ENCODE measurements at places on chromosomes 7 and 10.

DNA sequence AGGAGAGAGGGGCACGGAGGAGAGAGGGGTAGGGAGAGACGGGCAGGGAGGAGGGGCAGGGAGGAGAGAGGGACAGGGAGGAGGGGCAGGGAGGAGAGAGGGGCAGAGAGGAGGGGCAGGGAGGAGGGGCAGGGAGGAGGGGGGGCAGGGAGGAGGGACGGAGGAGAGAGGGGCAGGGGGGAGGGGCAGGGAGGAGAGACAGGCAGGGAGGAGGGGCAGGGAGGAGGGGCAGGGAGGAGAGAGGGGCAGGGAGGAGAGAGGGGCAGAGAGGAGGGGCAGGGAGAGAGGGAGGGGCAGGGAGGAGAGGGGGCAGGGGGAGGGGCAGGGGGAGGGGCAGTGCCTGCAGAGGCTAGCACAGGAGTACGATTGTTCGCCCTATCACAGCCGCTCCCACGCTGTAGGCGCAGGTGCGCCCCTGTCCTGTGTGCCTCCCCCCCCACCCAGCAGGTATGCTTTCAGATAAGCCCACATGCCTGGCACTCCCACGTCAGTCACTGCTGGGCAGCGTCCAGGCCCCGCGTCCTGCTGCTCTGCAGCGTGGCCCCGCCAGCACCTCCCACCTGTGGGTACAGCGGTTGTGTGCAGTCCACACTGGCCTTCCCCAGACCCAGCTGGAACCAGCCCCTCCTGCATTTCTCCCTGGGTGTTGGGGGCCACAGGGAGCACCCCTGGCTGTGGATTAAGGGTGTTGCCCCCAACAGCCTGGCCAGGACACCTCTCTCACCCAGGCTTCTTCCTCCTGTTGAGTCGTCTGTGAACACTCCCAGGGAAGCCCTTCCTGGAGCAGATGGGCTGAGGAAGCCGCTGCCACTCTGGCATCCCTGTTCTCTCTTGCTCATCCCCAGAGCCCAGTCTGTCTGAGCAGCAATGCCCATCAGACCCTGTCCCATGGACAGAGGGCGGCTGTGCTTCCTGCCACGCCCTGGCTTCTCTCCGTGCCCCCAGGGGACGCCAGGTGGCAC, 10.8 kb downstream of the NKX6-2 start:
- no peak for DNase-seq

- DNase-seq = no peak
Measured at GRCh38 chr10:92419740-92420545, 129.0 kb downstream of the MARCHF5 start.

GRCh38 chr10:71234970-71235685, 22.8 kb downstream of the UNC5B start:
- peak; percentile 43 for DNase-seq

DNA sequence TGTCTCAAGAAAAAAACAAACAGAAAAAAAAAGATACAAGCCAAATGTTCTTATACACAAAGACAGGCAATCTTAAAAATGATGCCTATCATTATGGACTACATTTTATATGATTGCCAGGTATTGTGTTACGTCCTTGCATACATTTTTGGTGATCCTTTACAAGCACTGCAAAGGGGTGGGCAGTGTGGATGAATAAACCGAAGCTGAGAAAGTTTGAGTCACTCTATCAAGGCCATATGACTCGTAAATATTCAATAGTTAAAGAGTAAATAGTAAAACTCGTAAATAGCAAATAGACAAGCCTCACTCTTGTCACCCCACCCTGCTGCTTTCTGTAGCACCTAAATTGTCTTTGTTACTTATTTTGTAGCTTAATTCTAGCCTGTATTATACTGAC, 326.2 kb downstream of the FRMD4A start:
- DNase-seq = no peak

- no peak for DNase-seq
Measured at GRCh38 chr7:87170828-87171227, 18.6 kb downstream of the DMTF1 start.

DNA sequence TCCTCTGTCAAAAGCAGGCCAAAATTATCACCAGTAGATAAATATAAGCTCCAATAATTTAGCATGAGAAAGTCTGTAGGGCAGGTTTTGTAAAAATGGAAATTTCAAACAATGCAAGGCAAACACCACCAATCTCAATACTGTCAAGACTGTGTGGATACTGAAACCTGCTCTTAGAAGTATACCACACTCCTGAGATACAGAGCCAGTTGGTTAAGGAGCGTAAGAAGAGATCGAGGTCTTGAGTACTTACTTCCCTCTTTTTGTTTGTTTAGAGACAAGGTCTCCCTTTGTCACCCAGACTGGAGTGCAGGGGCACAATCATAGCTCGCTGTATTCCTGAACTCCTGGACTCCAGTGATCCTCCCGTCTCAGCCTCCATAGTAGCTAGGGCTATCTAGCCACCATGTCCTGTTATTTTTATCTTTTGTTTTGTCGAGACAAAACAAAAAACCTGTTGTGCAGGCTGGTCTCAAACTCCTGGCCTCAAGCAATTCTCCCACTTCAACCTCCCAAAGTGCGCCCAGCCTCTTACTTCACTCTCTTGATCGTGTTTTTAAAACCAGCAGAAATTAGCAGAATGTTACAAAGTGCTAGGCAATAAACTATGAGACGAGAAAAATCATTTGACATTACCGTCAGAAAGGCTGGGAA, 205.7 kb downstream of the PARD3 start:
- no peak for DNase-seq

DNA sequence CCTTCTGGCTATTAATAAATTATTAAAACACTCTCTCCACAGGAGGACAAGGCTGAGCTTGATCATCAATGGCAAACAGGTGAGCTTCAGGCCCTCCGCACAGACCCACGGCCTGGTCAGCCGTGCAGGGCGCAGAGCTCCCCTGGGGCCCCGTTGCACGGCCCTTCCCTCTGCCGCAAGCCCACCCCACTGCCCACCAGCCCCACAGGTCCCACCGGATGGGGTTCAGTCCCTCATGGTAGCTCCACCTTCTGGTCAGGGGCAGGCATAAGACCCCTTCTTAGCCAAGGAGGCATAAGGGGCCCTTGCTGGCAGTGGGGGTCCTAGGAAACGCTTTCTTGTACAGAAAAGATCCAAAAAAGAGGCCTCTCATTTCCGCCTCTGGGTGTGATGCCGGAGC, 84.6 kb downstream of the MAD1L1 start:
- DNase-seq = no peak

Measured in nephron progenitor cell (in vitro differentiated cells).